ENCODE measurements at places on chromosomes 16 and 17.

GRCh38 chr17:2083613-2084035, 28.7 kb downstream of the HIC1 start:
- no peak for DNase-seq

DNA sequence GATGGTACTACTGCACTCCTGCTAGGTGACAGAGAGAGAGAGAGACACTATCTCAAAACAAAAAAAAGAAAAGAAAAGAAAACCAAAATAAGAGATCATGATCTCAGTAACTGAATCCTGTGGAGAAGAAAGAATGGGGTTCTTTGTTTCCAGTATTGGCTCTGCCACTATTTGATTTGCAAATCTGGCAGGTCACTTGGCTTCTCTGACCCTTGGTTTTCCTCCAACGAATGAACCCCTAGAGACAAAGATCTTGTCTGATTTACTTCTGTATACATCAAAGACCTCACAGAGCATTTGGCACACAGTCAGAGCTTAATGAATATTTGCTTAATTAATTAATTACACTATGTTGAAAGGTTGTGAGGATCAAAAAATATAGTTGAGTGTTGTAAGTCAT, 47.9 kb upstream of the NLK start:
- no peak for DNase-seq

- no peak for DNase-seq
Measured at GRCh38 chr16:51409001-51409675, 258.1 kb upstream of the SALL1 start.

DNA sequence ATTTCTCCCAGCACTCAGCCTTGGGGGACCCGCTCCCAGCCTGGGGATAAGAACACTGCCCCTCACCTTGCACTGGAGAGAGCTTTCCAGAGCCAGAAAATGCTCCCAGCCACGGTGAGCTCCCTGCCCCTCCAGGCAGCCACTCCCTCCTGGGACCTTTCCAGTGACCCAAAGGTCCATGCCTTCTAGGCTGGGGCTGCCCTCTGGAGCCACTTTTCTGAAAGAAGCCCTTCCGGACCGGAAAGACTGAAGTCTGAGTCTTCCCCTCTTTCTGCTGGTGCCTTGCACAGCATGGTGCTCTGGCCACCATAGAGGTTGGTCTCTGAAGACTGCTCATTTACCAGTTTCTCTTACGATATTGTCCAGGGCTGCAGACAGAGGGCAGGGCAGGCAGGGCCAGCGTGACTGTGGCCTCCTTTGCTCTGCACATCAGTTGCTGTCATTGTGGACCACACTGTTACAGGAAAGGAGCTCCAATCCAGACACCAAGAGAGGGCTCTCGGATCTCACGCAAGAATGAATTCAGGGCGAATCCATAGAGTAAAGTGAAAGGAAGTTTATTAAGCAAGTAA, 7.1 kb upstream of the ABCC12 start:
- DNase-seq = no peak

- no peak for DNase-seq
Measured at GRCh38 chr16:29983420-29984136, 9.9 kb downstream of the TAOK2 start.

- DNase-seq = no peak
Measured at GRCh38 chr17:17118399-17118798, 76.1 kb downstream of the MPRIP start.

DNA sequence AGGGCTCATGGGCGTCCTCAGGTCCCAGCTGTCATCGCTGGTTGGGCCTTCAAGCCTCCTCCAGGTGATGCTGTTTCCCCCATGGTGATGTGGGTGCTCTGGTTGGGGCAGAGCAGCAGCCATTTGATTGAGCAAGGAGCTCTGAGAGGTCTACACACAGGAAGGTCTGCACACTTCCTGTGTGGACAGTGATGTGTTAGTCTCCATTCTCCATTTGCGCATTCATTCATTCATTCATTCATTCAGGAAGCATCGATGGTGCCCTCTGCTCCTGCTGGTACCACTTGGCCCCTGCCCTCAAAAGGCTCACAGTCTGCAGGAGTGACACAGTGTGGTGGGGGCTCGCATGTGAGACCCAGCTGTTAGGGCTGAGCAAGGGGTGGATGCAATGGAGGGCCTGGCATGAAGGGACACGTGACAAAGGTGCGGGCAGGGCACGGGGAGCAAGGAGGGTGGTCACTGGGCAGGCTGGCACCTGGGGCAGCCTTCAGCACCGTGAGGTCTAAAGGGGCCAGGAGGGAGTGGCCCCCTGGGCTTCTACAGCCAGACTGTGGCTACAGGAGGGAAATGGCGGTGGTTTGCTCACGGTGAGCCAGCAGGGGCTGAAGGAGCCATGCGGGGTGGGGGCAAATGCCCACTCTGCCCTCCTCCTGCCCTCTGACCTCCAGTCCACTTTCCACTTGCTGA, 1.5 kb downstream of the ADGRG3 start:
- DNase-seq = no peak

- no peak for DNase-seq
Measured at GRCh38 chr17:64209983-64210382, 53.1 kb downstream of the TEX2 start.

GRCh38 chr17:82157046-82158035, 55.3 kb downstream of the CCDC57 start:
- no peak for DNase-seq

DNA sequence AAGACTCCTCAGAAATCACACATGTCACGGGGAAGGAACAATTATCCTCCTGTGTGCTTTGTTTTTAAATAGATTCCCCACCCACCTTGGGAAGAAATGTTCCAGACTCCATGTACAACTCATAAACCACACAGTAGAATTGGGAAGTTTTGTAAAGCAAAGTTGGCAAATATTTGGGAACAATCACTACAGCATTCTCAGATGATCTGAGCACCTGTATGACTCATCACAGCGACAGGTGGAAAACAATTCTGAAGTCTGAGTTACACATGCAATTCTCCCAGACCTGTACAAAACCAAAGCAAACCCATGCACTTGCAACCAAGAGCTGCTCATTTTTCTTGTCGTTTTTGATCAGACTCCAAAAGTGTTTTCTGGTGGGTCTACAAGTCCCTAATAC, 14.4 kb upstream of the MYLK3 start:
- no peak for DNase-seq

DNA sequence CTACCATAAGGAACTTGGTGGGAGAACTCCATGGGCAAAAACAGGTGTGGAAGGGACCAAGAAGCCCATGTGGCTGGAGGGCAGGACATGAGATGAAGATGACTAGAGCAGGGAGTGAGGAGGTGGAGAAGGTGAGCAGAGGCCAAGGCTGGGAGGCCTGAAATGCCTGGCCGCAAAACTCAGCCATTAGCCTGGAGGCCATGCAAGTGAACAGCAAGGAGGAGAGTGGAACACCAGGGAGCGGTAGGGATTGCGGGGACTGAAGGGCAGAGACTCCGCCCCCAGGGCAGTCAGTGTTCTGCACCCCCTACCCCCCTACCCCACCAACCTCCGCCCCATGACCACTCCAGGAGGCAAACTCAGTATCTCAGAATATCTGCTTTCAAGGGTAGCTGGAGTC, 17.0 kb downstream of the BCL7C start:
- DNase-seq = no peak

GRCh38 chr17:7880076-7880868, 8.3 kb upstream of the CHD3 start:
- no peak for DNase-seq

DNA sequence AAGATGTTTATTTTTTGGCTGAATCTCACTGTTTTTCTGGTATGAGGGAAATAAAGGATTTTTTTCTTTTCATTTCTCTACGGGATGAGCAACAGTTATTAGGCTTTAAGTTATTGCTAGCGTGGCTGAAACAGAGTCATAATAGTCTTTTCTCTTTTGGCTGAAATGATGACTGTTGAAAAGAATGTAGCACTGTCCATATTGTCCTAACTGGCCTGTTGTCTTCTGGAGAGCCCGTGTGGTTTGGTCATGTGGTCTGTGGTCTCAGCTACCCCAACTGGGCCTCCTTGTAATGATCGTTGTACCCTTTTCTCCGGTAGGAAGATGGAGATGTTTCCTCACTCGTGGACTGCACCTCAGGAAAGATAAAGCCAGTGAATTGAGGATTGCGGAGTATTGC, 36.6 kb downstream of the EPN2 start:
- DNase-seq = no peak

All from neural crest cell (in vitro differentiated cells).